Fibroblast of skin of abdomen (primary cell): ENCODE measurements at places on chromosomes 12 and 14.

GRCh38 chr12:79058342-79058741 is 193.8 kb downstream of the SYT1 start:
- peak; percentile 57 for DNase-seq

- DNase-seq, result peak; percentile 97
These were observed 99.4 kb downstream of the CRADD start for GRCh38 chr12:93776581-93777018.

DNA sequence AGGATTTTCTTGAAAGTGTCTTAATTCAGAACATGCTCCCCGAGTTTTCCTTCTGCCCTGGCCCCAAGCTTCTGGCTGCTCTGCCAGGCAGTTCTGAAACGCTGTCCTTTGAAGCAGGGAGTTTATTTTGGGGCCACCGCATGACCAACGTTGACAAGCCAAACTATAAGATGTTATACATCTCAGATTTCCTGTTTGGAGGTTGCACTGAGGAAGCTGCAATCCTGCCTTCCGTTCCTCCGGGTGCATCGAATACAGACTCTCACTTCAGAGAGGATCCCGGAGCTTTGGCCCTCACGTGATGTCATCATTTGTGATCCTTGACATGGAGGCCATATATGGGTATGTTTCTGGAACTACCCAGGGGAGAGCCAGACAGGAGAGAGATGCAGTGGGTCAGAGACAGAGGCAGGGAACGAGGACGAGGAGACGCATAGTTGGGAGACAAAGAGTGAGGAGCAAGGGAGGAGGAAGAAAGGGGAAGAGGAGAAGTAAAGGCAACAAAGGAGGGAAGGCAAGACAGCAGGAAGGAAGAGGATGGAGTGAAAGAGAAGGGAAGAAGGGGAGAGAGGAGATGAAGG is at the start of gene ASB2:
Gene ASB2 (minus strand): TSS at position 94 of the 581 bp plus-strand sequence. CDS start 12,031 bp downstream, outside the sequence.
- DNase-seq, result peak; percentile 44

DNA sequence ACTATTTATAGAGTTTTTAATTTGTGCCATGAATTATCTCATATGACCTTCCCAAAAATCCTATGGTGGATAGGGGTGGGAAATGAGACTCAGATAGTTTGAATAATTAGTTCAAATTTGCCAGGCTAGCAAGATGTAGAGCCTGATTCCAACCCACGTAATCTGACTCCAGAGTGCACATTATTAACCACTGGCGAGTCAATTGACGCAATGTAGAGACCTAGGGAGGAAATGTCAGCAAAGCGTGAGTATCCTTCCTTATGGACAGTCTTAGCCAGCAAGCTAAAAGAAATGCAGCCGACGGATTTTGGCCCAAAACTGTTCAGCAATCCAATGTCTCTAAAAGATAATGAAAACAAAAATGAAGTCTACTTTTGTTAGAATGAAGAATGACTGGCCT is 193.3 kb upstream of the KRR1 start:
- no peak for DNase-seq

- DNase-seq, result no peak
These were observed 22.7 kb downstream of the BEGAIN start for GRCh38 chr14:100564512-100564911.

- DNase-seq, result no peak
These were observed 837.2 kb upstream of the FBXO33 start for GRCh38 chr14:40269436-40269835.

GRCh38 chr14:65040666-65041433 is 54.2 kb downstream of the FNTB start:
- no peak for DNase-seq

DNA sequence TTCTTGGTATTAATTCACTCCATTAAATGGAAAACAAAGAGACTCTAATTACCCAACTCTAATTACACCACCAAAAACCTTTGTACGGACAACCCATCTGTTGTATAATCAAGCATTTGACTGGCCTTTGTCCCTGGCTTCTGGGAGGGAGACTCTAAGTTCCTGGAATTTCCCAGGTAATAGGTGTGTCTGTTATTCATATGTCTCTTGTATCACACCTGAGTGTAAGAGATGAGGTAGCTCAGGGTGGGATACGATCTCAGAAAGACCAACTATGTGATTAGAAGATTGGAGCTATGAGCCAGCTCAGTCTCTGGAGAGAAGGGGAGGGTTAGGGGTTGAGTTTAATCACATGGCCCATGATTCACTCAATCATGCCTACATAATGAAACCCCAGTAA is 94.7 kb upstream of the PLXNC1 start:
- no peak for DNase-seq

DNA sequence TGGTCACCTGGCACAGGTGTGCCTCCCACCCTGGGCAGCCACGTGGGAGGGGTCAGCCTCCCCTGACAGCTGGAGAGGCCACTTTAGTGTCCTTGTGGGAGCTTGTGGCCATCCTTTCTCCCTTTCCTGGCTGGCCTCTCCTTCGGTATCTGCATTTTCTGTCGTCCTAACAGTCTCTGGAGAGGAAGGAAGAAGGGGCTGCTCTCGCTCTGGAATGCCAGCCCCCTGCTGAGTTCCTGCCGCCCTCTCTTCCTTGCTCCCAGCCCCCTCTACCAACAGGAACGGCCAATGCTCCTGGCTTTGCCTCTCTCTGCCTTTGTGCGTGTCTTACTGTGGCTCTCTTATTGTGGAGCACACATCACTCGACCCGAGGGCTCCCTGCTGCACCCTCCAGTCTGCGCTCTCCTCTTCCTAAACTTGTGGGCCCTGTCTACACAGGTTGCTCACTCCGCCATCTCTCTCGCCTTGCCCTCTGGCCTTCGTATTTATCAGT is 70.8 kb downstream of the FBXL14 start:
- no peak for DNase-seq

DNA sequence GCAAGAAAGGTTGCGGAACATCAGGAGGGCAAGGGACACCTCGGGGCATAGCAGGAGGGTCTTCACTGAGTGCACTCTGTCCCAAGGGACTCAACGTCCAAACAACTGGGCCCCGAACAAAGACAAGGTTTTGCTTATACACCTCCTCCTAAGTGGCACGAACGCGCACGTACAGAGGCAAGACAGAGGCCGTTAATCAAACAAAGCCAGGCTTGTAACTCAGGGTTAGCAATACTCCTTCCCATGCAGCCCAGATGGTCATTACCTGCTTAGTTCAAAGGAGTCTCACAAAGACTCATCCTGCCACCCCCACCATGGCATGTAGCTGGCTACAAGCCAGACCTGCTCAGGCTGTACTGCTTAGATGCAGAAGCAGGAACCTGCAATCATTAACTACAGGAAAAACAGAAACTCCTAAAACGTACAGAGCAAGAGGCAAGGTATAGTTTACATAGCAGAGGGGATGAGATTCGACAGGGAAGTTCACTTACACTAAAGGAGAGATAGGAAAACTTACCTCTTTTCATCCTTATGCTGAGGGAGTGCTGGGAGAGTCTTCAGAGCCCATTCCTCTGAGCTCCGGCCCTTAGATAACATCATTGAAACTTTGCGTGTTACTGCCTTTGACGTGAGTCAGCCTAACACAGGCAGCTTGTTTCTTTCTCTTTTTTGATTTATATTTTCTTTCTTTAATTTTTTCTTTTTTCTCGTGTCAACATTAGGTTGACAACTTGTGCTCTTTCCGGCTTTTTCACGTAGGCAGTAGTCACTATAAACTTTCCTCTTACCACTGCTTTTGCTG is 1319.1 kb downstream of the TMEM121 start:
- DNase-seq, result no peak

GRCh38 chr14:100155049-100155621 is 4.3 kb downstream of the DEGS2 start:
- DNase-seq, result peak; percentile 4

- DNase-seq, result peak; percentile 9
These were observed 50.6 kb downstream of the RFX4 start for GRCh38 chr12:106633451-106633823.

DNA sequence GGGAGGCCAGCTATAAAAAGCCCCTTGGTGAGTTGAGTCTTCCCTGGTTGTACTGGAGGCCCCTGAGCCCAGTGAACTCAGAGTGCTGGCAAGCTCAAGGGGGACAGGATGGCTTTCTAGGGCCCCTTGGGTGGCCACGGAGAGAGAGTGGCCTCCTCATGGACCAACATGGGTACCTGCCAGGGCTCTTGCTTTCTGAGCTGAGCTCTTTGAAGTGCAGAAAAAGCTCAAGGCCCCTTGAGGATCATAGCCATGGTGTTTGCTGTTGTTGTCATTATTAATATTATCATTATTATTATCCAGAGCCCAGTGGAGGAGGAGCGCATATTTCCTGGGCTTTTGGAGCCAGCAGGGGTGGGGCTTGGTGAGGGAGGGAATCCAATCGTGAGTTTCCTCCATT is 6.7 kb downstream of the RNFT2 start:
- no peak for DNase-seq

- DNase-seq, result peak; percentile 32
These were observed 23.4 kb upstream of the MAP3K9 start for GRCh38 chr14:70832561-70833305.

DNA sequence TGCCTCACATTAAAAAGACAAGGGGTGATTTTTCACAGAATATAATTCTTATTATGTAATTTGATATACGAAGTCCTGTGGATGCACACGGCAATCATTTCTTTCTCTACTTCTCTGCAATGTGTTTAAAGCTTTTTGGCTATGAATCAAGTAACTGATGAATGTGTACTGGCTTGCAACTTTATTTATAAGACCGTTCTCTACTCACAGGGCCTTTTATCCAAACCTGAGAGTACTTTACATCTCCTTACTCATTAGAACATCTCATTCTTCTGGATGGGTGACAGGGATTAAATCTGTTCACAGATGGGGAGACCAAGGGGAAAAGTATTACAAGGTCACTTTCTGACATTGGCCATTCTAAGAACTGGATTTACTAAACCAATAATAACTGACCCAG is 215.8 kb upstream of the DIO2 start:
- DNase-seq, result peak; percentile 50

DNA sequence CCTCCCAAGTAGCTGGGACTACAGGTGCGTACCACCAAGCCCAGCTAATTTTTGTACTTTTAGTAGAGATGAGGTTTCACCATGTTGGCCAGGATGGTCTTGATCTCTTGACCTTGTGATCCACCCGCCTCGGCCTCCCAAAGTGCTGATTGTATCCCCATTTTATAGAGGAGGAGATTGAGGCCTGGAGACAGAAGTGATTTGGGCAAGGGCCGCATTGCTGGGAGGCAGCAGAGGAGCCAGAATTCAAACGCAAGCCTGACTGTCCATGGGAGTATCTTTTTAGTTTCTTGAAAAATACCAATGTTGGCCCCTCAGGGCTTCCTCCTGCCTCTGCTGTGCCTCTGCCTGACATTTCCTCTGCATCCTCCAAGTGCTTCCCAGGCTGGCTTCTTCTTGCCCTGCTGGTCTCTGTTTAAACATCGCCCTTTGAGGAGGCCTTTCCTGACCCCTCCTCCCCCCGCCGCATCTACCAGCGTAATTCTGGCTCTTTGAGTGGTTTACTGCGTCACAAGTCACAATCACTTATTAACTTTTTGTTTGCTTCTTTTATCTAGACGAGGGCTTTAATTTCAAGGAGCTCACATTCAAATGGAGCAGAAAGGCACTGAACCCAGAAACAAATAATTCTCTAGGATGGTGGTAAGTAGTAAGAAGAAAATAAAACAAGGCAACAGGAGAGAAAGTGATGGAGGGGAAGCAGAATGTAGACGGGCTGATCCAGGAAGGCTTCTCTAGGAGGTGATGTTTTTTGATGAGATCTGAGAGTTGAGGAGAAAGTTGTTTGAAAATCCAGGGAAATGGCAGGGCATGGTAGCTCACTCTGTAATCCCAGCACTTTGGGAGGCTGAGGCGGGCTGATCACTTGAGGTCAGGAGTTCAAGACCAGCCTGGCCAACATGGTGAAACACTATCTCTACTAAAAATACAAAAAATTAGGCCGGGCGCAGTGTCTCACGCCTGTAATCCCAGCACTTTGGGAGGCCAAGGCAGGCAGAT is 91.0 kb upstream of the MED13L start:
- DNase-seq, result no peak

DNA sequence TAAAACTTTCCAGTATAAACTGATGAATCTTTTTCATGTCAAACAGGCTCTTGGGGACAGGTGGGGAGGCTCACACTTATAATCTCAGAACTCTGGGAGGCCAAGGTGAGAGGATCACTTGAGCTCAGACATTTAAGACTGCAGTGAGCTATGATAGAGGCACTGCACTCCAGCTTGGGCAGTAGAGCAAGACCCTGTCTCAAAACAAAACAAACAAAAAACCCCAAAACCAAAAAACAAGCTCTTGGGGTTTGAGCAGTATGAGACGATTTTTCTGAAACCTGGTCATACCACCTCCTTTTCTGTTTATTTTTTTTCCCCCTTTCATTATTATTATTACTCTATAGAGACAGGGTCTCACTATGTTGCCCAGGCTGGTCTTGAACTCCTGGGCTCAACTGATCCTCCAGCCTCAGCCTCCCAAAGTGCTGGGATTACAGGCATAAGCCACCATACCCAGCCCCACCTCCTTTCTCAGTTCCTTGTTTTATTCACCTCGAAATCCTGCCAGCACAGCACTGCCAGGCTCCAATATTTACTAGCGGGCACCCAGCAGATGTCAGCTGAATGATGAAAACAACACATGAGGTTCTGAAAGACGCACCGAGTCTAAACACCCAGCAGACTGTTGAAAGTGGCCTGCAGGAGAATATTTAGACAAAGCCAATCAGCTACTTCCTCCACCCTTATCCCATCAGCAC is 19.5 kb upstream of the CDK17 start:
- no peak for DNase-seq

DNA sequence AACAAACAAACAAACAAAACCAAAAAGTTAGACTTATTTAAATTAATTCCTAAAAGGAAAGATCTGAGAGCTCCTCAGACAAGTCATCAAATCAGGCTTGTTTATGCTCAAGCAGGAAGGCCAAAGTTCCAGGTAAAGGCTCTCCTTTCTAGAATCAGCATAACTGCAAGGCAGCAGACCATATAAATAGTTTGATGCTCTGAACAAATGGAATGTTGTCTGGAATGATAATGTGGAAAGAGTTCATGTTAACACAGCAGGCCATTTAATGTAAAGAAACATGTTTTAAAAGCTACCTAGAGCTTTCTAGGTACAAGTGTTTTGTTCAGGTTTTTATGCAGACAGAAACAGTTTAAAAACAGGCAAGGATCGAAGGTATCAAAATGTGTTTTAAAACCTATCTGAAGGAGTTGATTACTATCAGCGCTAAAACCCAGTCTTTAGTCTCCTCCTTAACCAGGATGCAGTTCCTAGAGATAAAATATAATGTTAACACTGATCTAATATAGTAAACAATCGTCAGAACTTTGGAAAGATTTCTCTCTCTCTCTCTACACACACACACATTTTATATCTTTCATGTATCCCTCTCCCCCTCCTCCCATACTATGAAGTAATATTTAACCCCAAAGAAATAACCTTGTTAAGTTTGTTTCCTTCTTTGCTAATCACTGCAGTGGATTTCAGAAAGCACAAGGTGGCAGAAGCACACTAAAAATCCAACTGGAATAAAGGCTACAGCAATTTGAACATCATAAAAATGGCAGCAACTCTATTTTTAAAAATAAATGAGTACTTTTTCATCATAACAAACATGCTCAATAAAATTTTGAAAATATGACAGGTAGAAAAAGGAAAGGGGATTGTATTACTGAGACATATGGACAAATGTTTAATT is 135.5 kb downstream of the PAWR start:
- DNase-seq, result peak; percentile 56

DNA sequence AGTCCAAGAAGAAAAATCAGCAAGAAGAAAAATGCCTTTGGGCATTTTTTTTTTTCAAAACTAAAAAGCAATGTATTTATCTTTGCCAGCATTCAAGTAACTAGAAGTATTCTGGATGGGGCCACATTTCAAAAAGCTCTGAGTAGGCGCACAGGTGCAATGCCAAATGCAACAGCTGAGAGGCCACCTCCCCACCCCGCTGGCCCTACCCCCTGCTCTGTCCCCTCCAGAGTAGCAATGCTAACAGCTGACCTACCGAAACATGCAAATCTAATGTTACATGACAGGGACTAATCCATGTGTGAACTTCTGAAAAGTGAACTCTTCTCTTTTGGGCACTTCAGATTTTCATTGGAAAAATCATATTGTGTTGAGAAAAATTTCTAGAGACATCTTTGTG is 153.7 kb upstream of the SLC38A2 start:
- no peak for DNase-seq
